ENCODE measurements at places on chromosomes 6 and 20. TPM values are rescaled to one million over a fixed set of nuclear protein-coding genes. Genes with fewer than 3 reads are reported as not detected.

PPIL6 gene
- 7.9 TPM for total RNA-seq

KHDC1L gene
- not detected for total RNA-seq

- DNase-seq: no peak
Measured at GRCh38 chr20:18195931-18196330, 58.3 kb downstream of the KAT14 start.

DNA sequence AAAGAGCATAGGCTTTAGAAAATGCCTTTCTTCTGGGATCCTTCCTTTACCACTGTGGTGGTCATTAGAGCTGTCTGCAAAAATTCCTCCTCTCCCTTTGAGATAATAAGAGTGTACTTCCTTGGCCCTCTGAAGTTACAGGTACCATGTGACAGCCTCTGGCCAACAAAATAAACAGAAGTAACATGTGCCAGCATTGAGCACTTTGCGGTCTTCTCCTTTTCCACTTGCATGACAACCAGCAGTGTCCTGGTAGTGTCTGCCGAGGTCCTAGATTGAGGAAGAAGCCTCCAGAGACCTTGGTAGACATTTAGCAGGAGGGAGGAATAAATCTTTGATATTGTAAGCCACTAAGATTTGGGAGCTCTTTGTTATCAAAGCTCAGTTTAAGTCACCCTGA lies 87.5 kb upstream of the ARID1B start:
- no peak for DNase-seq

DNA sequence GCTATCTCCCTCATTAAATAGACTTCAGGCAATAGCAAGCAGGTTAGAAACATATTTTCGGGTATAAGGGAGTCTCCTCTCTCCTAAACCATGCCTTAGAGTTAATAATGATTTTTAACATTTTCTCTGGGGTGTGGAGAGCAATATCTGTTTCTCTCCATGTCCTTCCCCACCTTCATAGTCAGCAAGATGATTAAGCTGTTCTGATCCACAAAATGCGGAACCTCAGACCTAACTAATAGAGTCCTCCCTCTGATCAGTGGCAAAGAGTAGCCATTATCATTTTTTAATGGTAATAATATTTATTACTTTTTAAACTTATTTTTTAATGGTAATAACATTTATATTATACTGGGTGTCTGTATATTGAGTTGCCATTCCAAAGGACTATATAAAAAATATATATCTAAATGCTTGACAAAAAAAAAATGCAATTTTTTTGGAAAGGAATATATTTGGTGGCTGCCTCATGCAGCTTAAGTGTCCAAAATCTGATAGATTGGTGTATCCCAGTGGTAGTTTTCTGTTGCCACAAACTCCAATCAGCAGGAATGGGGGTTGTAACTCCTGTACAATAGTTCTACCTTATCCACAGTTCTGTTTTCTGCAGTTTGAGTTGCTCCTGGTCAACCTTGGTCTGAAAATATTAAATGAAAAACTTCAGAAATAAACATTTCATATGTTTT lies 14.0 kb upstream of the BTN3A2 start:
- no peak for DNase-seq

DNA sequence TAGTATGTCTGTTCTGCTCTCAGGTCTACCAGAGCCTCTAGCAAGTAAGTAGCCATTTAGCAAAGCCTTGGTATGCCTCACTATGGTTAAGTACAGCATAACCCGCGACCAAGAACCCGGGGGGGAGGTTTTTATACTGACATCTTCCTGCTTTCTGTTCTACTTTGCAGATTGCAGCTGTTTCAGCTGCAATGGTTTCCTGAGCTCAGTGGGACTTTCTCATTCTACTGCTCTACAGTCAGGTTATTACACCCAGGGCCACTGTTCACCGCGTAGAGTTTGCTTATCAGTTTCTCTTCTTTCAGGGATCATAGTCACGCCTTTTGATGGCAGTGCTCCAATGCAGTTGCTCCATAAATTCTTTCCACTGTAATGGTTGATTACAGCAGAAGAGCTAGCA lies 631.3 kb downstream of the TFAP2A start:
- no peak for DNase-seq

- DNase-seq: no peak
Measured at GRCh38 chr6:53492860-53493634, 51.9 kb downstream of the GCLC start.

FLRT3 gene
- 60.4 TPM for total RNA-seq

BTNL2 gene
- total RNA-seq: not detected

- DNase-seq: no peak
Measured at GRCh38 chr20:53567379-53567917, 26.2 kb downstream of the ZNF217 start.

MCCD1 gene
- not detected for total RNA-seq

GRCh38 chr6:22099923-22100322 lies 196.9 kb downstream of the PRL start:
- DNase-seq: no peak

DNA sequence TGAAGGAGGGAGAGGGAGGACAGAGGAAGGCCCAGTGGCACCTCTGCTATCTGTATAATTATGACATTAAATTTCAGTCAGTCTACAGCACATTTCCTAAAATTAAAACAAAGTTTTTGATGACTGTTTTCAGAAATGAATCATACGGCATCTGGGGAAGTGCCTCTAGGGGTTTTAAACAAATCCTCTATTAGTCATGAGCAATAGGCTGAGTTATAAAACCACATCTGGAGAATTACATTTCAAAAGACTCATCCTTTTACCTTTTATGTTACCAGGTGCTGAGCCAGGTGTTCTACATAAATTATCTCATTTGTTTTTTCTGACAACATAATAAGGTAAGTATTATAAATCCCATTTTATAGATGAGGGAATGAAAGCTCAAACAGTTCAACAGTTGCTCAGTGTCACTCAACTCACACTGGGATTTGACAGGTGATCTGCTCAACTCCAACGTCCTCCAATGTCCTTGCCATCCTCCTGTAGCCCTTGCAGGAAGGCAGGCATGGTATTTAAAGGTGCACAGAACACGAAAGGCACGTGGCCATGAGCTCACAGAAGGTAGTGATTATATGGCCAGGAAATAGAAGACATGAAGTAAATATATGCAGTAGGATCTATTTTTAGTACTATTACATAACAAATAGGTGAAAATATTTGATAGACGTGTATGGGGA lies 184.2 kb upstream of the MAN1A1 start:
- no peak for DNase-seq

All from progenitor cell of endocrine pancreas (in vitro differentiated cells).